ENCODE measurements at places on chromosomes 3 and 15.

GRCh38 chr15:28140062-28140461, 40.9 kb upstream of the OCA2 start:
- DNase-seq, result no peak

GRCh38 chr3:103785537-103785936, 1350.7 kb downstream of the ZPLD1 start:
- no peak for DNase-seq

- no peak for DNase-seq
These were observed 198.7 kb upstream of the PFN2 start for GRCh38 chr3:150169330-150169940.

DNA sequence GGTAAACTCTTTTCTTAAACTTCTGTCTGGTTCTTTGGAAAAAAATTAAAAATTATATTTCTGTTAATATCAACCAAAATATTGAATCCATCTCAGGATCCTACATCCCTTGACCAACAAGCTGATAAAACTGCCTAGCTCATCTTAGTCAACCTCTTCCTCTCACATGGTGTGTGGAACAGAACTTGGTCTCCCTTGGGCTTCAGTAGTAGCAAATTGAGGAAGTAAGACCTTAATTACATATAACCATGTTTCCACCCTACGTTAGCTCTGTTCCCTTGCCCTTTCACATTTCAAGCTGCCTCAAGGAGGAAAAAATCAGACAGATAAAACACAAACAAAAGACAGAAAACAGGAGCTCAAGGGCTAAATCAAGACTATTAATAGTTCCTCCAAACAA, 116.4 kb downstream of the GREM1 start:
- DNase-seq, result no peak

GRCh38 chr15:62360332-62361097, 195.4 kb upstream of the C2CD4B start:
- no peak for DNase-seq
